NCI-H2029 (cell line): ENCODE measurements at places on chromosomes 6 and 20.

DNA sequence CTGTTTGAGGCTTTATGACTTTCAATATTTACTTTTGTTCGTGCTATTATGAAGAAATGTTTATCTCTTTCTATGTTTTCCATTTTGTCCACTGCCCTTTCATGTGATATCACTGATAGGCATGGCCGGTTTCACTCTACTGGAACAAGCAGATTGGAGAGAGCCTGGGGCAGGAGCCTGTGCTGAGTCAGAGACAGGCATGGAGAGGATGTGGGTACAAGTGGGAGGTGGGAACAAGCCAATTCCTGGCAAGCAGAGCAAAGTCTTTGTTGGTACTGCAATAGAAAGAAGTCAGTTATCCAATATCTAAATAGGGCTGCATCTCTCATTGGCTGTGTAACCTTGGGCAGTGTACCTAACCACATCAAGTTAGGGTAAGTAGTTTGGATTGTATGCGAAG lies 545.6 kb upstream of the MAP3K7 start:
- peak; percentile 5 for DNase-seq

DNA sequence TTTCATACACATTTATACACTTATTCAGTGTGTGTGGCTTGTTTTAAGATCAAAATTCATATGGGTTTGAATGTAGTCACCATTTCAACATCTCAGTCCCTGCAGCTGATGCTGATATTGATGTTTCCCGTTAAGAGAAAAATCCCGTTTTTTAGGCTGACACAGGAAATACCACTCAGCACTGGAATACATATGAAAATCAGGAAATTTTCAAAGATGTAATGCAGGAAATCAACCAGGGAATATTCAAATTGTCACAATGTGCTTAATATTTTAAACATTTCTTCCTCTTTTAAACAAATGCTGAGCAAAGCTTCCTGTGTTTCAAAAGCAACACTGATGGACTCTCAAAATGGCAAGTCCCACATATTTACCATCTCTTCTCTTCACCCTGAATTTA lies 94.5 kb upstream of the MARCKS start:
- DNase-seq, result no peak

DNA sequence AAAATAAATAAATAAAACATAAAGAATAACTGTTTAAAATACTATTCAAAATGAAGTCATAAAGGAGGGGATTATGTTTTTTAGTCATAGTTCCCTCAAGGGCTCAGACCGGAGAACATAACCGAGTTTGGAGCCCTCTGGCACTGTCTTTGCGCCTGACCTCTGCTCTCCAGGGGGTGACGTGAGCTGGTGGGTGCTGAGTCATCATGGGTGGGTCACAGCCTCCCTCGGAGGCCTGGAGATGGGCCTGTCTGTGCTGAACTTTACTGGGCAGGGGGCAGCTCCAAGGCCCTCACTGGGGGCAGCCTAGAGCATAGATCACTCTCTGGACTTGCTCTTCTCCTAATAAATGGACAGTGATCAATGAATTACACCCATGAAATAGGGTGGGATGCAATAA lies 3.1 kb upstream of the MAVS start:
- DNase-seq, result no peak

GRCh38 chr6:143685653-143686052 lies 7.9 kb downstream of the PHACTR2 start:
- DNase-seq, result no peak

GRCh38 chr6:112335736-112336135 lies 11.4 kb upstream of the RFPL4B start:
- DNase-seq, result no peak

GRCh38 chr6:166308769-166309589 lies 787 bp upstream of the PRR18 start:
- peak; percentile 51 for DNase-seq

GRCh38 chr20:14526891-14527290 lies 189.5 kb upstream of the FLRT3 start:
- no peak for DNase-seq

DNA sequence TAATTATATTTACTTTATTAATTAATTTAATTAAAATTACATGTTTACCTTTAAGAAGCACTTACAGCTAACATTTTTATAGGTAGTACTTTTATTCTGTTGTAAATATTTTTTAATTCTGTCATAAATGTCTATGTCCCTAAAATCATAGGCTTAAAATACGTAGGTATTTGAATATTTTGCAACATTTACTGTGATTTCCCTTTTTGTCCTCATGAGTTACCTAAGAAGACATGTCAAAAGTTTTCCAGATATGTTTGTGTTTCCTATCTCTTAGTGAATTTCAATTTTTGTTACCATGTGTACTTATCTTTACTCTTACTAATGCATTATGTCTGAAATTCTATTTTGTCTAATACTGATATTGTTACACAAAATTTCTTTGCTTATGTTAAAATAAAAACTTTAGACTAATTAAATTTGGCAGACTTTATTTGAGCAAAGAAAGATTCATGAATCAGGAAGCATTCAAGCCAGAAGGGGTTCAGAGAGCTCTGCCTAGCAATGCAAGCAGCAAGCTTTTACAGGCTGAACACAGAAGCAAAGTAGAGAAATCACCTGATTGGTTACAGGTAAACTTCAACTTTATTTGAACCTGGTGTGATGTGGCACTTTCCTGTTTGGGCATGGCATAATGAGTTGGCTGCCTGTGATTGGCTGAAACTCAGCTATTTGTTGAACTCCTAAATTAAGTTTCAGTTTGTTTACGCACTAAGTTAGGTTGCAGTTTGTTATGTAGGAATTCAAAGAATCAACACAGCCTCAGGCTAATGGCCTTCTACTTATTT lies 123.2 kb upstream of the TMEM170B start:
- no peak for DNase-seq

DNA sequence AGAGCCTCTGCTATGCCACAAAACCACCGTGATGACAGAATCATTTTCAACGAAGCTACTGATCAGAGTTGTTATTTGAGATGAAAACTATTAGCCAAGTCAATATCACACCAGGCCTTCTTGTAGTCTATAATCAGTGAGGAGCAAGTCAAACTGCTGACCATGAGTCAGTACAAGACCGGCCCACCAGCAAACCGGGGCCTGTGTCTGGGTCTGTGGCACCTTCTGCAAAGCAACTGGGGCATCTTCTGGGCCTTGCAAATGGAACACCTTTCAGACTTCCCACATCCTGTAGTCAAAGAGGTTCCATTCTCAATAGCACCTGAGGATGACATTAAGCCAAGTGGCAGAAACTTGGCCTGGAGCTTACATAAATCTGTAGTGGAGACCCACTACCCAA lies 38.5 kb downstream of the CPXM1 start:
- no peak for DNase-seq

- no peak for DNase-seq
These were observed 3.2 kb downstream of the RRBP1 start for GRCh38 chr20:17678886-17679285.

GRCh38 chr20:48686238-48687116 lies 141.3 kb downstream of the PREX1 start:
- no peak for DNase-seq

DNA sequence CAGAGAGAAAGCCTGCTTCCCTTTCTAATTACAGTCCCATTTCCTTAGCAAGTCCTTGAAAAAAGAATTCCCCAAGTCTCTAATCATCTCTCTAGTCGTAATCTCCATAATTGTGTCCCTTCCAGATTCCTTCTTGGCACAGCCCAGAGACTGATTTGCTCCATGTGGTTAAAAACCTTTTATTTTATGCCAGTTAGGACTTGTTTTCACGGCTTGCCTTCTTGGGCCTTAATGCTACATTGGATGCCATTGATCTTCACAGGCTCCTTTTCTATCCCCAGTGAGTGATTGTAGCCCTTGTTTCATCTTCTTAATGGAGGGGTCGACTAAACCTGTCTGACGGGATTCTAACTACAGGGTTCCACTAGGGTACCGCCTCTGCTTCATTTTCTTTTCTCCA lies 650.6 kb upstream of the ARID1B start:
- no peak for DNase-seq
